Astrocyte (in vitro differentiated cells and primary cell): ENCODE measurements at places on chromosomes 2 and 18.
A peak's percentile ranks its signal among the peaks of the same experiment; 100 is the strongest.

DNA sequence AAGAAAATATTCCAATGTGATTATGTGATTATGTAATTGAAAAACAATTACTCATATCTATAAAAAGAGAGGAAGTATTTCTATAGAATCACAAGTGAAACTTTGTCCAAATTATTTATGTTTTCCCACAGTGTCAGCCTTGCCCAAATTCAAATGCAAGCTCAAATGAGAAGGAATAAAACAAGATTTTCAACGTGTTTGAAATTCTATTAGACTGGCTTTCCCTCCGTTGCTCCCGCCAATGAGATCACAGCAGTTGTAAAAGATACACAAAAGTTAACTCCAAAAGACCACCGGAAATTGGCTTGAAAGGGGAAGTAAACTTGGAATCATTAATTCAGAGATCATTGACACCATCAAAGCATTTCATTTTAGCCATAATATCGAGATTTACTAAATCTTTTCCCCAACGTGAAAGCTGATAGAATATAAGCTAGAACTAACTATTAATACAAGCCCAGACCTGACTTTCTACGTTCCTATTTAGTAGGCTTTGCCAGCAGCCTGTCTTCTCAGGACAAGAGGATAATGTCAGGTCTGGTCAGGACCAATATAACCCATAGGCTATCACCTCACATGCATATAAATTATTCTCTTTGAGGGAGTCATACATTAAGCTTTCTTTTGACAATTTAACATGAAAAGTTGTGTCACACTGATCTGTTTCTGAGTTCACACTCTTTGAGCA, 222.6 kb upstream of the CHAC2 start:
- DNase-seq = no peak

DNA sequence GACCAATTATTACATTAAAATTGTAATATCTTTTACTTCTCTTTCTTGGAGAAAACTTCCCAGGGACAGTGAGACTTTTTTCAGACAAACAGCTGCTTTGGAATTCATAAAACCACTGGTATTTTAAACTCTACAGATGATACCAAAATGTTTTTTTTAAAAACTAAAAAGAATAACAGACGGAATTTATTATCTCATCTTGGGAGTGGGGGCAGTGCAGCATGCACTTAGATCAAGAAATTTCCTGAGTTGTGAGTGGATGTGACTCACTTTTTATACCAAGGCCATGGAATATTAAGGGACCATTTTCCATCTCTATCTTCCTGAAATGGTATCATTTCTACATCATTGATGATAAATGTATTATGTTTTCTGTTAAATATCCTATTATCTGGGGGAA, 422.8 kb upstream of the HNRNPA3 start:
- no peak for DNase-seq

DNA sequence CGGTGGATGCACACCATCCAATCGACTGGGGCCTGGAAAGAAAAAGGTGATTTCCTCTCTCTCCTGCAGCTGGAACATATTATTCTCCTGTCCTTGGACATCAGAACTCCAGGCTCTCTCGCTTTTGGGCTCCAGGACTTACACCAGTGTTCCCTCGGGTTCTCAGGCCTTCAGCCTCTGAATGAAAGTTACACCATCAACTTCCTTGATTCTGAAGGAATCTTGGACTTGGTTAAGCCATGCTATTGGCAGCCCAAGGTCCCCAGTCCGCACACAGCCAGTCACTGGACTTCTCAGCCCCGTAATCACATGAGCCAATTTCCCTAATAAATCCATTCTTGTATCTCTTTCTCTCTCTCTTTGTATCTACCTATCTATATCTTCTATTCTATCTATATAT, 418.9 kb downstream of the IRS1 start:
- DNase-seq = no peak

DNA sequence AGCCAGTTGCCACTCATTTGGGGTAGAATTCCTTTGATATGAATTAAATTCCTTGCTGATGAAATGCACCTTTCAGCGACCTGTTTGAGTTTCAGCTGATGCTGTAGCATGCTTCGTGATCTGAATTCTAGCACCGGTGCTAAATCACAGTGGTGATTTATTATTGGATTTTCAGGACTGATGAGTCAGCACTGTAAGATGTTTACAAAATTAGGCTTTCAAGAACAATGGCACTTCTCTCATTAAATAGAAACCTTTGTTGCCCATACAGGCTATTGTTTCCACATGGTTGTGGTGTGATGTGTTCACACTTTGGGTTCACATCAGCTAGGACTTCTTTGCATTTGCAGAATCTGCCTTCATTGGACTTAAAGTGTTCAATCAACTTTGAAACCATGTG, 687.7 kb downstream of the ARHGAP15 start:
- DNase-seq = no peak

DNA sequence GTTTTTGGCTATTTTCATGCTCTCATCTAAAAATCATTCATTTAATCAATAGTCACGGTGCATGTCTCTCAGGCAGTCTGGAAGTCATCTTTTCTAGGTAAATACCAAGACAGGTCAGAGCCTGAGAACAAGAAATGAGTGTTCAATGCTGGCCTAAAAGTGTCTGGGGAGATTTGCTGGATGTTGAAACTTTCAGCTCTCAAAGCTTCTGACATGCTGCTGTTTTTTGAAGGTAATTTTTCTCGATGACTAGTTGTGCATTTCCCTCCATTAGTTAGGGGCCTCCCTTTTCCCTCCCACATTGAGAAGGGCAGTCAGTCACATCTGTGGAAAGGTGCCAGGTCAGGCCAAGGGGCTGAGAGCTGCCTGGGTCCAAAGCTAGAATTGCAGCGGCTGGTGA, 115.6 kb downstream of the LPIN1 start:
- no peak for DNase-seq

DNA sequence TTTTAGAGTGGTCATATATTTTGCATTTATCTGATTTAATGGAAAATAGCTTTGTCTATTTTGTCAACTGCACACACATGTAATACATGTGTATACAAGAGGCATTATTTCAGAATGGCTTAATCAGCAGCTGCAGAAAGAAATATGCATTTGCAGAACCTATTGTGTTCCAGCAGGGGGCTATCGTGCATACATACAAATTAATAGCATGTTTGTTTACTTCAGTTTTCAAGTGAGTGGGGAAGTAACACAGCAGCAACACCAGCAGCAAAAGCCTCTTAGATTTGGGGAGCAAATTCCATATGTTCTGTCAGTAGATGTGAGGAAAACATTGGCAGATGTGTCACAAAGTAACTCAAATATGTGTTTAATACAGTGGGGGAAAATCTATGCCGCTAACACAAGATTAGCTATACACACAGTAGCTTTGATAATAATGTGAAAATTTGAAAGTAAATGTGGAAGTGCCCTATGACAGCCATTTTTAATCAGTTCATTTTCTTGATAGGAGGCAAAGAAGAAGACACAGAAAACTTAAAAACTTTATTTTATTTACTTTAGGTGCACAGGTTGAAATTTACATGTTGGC, 218.1 kb downstream of the WDR7 start:
- peak; percentile 35 for DNase-seq

DNA sequence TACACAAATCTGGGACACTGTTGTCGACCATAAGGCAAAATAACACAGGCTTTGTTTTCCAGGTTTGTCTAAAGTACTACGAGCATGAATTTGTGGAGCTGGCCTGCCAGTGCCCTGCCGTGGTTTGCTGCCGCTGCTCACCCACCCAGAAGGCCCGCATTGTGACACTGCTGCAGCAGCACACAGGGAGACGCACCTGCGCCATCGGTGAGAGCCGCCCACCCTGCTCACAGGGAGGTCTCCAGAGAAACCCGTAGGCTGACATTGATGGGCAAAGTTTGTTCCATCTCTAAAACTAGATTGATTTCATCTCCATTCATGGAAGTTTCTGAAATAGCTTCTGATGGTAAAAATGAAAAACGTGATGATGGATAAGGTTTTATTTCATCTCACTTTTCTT, 50.4 kb upstream of the NFATC1 start:
- DNase-seq = no peak

GRCh38 chr2:48619526-48619925, 1.9 kb downstream of the GTF2A1L start:
- no peak for DNase-seq

DNA sequence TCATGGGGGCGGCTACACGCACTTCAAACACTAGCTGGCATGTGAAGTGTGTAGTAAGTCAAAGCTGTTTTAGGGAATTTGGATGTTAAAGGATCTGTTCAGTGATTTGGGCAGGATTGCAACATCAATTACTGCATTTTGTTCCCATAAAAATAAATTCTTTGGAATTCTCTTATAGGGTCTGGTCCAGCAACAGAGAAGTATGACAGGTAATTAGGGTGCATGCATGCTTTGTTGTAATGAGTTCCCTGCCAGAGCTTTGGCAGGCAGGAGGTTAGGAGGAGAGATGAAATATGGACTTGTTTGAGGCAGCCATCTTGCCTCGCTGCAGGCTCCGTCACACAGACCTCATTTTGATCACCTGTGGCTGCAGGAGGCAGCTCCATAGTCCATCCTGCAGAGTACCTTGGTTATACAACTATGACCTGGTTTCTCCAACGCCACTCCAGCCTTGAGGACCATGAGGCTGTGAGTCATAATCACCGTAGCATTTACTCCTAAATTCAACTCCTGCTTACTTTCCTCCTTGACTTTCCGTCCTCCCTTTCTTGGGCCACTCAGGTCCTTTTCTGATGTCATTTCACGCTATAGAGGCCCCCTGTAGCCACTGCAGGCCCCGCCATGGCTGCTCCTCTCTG, 26.5 kb upstream of the EML4 start:
- DNase-seq = peak; percentile 61

DNA sequence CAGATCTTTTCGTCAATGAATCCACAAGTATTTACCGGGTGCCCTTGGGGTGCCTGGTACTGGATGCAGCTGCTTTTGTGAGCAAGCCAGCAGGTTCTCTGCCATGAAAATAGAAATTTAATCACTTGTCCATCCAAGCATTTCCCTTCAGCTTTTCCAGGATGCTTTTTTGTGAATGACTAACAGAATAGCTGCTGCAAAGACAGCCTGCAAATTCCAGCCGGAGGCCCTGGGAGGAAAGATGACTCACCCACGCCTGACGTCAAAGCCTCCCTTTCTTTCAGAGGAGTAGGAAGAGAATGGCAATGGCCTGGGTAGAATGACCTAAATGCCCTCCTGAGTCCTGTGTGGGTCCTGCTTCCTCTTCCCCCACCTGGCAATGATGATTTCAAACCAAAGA, 111.9 kb downstream of the AP1S3 start:
- peak; percentile 98 for DNase-seq

DNA sequence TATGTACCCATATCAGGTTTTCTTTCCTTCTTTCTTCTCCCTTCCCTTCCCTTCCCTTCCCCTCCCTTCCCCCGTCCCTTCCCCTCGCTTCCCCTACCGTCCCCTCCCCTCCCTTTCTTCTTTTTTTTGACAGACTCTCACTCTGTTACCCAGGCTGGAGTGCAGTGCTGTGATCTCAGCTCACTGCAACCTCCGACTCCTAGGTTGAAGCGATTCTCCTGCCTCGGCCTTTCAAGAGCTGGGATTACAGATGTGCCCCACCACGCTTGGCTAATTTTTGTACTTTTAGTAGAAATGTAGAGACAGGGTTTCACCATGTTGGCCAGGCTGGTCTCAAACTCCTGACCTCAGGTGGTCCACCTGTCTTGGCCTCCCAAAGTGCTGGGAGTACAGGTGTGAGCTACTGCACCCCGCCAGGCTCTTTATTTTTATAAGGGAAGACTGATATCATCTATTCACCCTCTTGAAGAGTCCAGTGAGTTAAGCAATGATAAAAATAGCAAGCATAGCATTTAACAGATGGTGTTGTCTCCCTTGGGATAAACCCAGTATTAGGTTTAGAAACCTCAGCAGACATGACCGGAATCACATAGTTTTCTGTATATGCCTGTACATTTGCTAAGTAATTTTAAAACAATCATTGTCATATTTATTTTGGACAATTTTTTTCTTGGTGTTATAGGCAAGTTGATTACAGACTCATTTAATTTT, 888.4 kb downstream of the TRIB2 start:
- no peak for DNase-seq

DNA sequence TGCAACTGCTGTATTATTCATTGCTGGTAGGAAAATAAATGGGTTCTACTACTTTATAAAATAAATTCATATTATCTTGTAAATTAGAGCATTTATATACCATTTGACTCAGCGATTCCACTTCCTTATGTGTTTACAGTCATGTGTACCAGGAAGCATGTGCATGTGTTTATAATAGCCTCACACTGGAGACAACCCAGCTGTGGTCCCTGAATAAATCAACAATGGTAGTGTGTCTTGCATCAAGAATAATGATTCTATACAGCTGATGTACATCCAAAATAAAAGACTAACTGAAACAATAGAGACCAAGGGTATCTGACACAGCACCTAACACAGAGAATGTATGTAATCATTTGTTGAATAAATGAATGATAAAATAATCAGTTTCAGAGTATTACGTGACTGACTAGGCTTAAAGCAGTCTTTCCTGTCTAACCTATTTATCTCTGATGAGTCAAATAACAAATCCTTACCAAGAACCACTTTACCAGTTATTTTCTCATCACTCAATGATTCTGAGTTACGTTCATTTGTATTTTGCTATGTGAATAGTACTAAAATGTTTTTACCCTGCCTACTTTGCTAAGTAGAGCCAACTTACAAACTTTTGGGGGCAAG, 216.8 kb downstream of the UBE2E3 start:
- DNase-seq = no peak

- no peak for DNase-seq
Observed at GRCh38 chr18:47898055-47898454, 32.4 kb downstream of the SMAD2 start.

- DNase-seq = no peak
Observed at GRCh38 chr18:6497543-6497942, 82.8 kb upstream of the L3MBTL4 start.

DNA sequence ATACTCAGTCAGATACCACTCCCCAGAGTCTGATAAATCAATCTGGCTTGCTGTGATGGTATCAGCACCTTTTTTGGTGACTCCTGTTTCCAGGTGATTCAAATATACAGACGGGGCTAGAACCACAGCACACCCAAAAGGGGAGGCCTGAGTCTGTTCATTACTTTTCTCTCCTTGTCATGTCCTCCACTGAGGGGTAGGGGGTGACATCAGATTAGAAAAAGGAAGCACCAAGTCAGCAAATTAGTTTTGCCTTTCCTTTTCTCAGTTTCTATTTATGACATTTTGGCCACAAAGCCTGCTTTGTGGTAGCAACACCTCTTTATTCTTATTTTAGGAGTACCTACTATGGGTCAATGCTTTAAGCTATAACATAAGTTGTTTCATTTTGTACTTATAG, 127.4 kb downstream of the CCDC102B start:
- no peak for DNase-seq

- DNase-seq = peak; percentile 88
Observed at GRCh38 chr2:160574468-160575140, 81.0 kb upstream of the RBMS1 start.

- DNase-seq = no peak
Observed at GRCh38 chr18:35489913-35490490, 7.8 kb downstream of the INO80C start.

DNA sequence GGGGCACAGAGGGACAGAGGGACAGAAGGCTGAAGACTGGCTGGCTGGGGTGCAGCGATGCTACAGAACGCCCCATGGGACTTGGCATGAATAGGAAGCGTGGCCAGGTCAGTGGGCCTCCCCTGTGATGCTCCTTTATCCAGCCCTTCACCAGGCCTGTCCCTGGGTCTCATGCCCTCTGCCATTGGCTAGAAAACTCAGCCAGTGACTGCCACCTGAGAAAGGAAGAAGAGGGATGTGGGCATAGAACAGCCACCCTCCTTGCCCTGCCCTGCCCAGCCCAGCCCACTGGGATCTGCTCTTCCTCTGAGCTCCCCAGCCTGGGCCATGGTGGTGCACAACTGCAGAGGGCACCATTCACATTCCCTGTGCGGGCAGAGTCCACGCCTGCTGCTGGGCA, 10.5 kb upstream of the LAPTM4A start:
- no peak for DNase-seq

GRCh38 chr2:188292348-188293239, 920 bp downstream of the GULP1 start:
- DNase-seq = peak; percentile 86
